ENCODE measurements at places on chromosomes 6 and 20.

DNA sequence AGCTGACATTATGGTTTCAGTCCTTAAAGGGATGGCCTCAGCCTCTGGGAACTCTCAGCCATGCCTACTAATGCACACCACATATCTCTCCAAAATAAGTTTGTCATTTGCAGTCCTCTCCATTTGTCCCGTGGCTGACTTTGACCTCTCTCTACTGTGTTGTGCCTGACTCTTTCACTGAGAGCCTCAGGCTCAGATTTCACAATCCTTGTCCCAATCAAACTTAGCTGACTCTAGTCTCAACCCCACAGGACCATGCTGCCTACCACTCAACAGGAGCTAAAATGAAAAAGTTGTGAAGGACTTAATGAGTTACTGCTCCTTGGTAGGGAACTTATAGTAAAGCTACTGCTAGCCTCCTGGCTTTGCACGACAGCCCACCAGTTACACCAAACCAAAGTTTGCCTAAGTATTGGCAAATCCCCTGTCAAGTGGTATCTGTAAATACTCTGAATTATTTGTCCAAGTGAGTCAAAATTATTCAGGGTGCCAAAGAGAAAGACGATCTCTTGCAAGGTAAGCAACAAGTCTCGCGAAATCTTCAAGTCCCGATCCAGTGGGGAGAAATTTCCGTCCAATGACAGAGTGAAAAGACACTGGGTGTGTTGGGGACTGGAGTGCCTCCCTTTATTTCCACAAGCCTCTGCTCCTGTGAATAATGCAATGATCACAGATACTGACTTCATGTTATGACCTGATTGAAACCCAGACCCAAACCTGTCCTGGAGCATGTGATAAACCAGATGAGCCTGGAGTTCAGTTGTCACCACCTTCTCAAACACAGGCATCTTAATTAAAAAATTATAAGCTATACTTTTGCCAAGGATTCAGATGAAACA, 124.4 kb upstream of the FOXQ1 start:
- no peak for DNase-seq

DNA sequence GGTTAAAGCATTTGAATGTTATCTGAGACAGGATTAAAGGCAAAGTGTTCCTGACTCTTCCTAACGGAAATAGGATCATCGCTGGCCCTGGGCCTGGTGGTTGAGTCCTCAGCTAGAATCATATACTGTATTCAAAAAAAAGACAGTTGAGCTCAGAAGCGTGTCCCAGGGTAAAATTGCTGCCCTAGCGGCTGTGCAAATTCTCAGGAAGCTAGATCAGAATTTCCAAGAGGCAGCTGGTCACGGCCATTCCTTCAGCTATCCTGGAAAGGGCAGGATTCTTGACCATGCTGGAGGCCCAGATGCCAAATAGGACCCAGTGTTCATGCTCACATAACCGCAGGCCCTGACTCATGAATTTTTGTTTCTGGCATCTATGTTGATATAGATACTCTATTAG, 67.4 kb downstream of the STMND1 start:
- DNase-seq = peak; percentile 86

GRCh38 chr6:82179415-82179814, 68.1 kb downstream of the IBTK start:
- DNase-seq = no peak

GRCh38 chr6:146885708-146886457, 287.1 kb downstream of the ADGB start:
- DNase-seq = no peak

DNA sequence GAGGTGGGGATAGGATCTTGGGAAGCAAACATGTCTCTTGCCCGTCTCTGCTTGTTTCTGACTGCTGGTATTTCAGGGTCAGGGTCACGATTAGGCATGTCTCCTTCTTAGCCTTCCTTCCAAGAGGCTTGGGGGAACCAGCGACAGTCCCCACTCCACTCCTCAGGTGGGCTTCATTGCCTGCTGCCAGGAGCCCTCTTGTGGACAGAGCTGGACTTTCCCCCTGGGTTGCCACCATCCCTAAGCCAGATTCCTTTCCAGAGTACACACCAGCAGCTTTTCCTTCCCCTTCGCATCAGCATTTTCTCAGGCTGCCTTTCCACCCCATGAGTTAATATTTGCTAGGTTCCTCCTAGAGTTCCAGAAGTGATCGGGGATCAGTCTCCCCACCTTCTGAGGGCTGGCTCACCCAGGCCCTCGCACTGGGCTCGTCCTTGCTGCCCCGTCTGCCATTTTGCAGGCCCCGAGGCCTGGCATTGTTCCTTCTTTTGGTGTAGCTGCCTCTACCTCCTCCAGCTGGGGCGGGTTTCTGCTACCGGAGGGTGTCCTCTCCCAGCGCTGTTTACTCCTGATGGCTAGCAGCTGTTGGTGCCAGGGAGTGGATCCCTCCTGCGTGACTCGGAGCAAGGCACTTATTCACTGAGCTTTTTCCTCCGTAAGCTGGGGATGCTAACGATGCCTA, 8.8 kb upstream of the C20orf144 start:
- DNase-seq = peak; percentile 71

GRCh38 chr6:169795196-169795595, 43.8 kb downstream of the ERMARD start:
- no peak for DNase-seq

Measured in EL (cell line).